Fibroblast of lung (primary cell): ENCODE measurements at places on chromosomes 16 and 17. TPM values are rescaled to one million over a fixed set of nuclear protein-coding genes. Genes with fewer than 3 reads are reported as not detected.

GRCh38 chr17:43928609-43929008 lies 13.7 kb downstream of the PPY start:
- H3K36me3 ChIP-seq, result no peaks in the 10 kb centered on the region
- H3K27ac ChIP-seq, result no peak overlapping the region
- no peak for DNase-seq
- no peaks in the 10 kb centered on the region for H3K4me1 ChIP-seq
- no peak overlapping the region for H3K4me3 ChIP-seq
- H3K27me3 ChIP-seq, result peaks cover 40% of the 10 kb centered on the region

DNA sequence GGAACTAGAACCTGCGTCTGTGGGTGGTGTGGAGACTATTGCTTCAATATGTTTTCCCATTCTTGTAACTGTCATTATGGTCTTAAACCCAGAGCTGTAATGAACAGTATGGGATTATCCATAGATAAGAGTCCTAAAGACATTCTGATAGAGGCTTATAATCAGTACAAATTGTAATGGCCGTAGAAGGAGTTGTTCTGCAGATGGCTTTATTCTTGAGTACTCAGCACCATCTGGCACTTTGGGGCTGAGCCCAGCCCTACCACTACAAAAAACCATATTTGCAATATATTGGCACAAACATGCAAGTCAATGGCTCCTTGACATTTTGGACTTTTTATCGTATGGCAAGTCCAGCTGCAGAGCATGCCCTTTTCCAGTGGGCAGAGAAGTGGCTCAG lies 150.0 kb downstream of the HS3ST4 start:
- H3K36me3 ChIP-seq, result no peaks in the 10 kb centered on the region
- DNase-seq, result no peak
- no peaks in the 10 kb centered on the region for H3K27me3 ChIP-seq
- H3K27ac ChIP-seq, result no peak overlapping the region
- H3K4me3 ChIP-seq, result no peak overlapping the region

DNA sequence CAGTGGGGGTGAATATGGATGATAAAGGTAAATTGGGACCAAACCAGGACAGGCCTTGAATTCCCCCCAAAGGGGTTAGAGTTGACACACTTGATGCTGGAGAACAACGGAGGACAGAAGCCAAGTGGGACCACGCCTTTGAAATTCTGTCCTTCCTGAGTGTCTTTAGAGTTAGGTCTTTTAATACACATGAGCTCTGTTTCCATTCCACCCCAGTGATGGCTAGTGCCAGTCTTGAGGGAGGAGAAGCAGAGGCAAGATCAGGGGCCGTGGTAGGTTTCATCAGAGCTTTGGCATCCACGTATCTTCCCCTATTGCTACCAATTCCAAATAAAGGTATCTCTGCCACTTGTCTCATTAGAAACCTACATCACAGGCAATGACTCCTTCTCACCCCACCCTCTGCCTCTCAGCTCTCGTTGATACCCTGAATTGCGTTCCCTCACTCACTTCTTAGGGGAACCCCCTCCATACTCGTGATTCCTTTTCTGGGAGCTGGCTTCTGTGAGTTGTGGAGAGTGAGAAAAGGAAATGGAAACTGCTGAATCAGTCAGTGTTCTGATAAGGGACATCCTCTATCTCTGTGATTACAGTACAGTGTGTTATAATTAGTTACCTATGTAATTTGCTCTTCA lies 2.4 kb upstream of the CCL3L1 start:
- no peaks in the 10 kb centered on the region for H3K4me1 ChIP-seq
- H3K27me3 ChIP-seq, result no peaks in the 10 kb centered on the region
- H3K36me3 ChIP-seq, result no peaks in the 10 kb centered on the region
- no peak for DNase-seq
- H3K4me3 ChIP-seq, result no peak overlapping the region

RPGRIP1L gene
- 6.9 and 7.4 TPM in 2 replicates for total RNA-seq

ABCC12 gene
- total RNA-seq, result not detected in 2 replicates
